KG1 (cell line): ENCODE measurements at places on chromosomes 3 and 15.

DNA sequence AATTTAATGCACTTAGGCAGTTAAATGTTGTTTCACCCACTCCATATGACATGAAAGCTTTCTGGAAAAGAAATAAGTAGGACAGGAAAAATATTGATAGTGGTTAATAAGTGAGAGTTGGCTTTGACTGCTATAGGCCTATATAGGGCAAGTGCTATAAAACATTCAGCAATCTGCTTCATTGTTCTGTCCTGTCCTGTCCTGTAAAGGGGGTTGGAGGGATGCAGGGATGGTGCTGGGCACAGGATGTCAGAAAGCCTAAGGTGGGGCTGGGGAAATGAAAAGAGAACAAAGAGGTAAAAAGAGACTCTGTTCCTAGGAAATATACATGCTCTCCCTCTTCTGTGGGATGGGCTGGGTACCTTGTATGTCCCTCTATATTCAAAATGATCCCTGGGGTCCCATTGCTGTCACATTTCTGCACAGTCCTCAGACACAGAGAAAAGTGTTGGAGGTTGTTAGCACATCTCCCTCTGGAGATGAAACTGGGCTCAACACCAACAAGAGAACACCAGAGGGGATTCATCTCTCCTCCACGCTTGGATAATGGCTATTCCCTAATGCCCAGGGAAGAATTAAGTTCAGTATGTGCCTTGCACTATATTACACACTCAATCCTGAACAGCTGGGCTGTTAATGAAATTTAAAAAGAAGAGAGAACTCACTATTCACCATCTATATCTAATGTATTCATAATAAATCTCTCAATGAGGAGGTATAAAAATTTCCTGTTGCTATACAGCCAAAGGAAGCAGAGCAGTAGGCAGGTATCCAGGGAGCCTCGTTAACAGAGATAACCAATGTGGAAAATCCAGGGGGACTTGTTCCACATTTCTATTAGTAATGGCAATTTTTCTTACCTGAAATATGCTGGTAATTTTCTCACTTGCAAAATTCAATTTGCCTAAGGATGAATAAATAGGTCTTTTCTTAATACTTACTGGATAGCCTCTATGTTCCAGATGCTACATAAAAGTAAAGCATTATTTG lies 108.1 kb upstream of the ZBED2 start:
- no peak for DNase-seq

DNA sequence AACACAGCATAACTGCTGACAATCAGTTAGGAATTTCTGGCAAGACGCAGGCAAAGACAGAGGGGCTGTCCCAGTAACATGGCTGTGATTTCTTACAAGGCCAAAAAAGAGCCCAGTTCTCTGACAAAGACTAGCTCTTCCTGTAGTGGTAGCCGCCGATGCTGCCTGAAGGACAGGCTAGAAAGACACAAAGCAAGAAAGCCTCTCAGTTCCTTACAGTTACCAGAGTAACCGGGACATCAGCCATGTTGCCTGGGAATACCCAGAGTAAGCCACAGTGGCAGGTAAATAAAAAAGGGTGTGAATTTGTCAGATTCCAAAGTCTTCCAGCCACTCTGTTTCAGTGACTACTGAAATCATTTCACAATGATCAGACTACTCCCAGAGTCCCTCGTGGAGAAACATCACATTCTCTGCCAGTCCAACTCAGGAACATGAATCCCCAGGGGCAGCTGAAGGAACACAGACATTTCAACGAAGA lies 493.6 kb upstream of the ADAMTS9 start:
- DNase-seq, result no peak

DNA sequence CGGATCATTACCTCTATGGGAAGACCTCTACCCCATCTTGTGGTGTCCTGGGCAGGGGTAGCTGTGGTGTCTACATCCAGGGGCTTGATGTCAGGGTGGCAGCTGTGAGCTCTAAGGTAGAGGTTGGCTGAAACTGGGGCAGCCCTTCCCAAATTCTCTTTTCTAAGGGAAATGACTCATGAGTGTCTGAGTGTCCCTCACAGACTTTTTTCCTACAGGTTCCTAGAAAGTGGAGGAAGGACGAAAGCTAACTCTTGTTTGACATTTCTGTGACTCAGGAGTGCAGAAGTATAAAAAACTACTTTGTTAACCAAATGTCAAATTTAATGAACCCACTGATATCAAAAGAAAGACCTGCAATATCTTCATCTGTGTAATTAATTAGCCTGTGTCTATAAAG lies 481.5 kb downstream of the PDCD6IP start:
- no peak for DNase-seq

GRCh38 chr3:25679642-25680302 lies 15.1 kb upstream of the TOP2B start:
- DNase-seq, result no peak

DNA sequence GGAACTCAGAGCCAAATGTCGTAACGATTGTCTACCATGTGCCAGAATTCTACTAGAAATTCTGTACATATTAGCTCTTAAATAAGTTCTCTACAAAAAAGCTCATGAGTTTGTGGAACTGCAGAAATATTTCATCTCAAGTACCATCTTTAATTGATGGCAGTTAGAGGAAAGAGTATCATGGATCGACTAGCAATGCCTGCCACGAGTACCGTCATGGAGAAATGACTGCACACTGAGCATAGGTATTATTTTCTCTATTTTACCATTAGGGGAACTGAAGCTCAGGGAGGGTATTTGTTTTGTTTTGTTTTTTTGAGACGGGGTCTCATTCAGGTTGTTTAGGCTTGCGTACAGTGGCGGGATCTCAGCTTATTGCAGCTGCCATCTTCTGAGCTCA lies 2.8 kb downstream of the RPUSD3 start:
- no peak for DNase-seq

- DNase-seq, result no peak
Measured at GRCh38 chr3:161415506-161416231, 44.4 kb upstream of the SPTSSB start.
